ENCODE measurements at places on chromosomes 7 and 10. TPM values are rescaled to one million over a fixed set of nuclear protein-coding genes. Genes with fewer than 3 reads are reported as not detected.
A peak's percentile ranks its signal among the peaks of the same experiment; 100 is the strongest.

The TMEM178B gene
- 0.05 TPM for total RNA-seq

The ST8SIA6 gene
- not detected for total RNA-seq

The CALHM2 gene
- 8.3 TPM for total RNA-seq

The LRRC27 gene
- 1.5 TPM for total RNA-seq

DNA sequence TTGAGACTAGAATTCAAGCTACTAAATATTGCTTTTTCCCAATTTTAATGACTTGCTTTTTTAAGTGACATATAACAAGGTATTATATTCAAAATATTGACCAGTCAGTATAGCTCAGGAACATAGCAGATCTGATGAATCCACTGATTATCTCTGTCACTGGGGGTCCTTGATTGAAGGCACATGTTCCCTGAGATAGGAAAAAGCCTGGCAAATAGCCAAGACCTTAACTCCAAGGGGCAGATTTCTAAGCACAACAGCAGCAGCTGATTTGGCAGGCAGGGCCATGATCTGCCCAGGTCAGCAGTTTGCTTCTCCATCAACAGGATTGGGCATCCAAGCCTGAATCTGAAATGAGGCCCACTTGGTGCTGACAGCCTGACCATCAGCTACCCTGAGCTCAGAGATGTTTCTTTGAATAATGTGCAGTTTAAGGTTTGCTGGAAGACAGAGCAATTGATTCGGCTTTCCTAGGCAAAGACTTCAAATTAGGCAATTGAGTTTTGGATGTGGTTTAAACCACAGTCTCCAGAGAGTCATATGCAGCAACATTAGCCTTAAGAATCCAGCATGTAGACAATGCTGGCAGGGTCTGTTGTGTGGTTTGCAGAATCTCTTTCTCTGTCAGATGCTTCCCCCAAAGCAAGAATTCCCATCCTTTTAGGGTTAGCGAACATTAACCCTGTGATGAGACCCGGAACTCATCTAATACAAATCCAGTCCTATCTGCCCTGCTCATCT lies 352.6 kb downstream of the ADRA2A start:
- no peak overlapping the region for H3K27ac ChIP-seq
- DNase-seq, result no peak
- H3K36me3 ChIP-seq, result no peaks in the 10 kb centered on the region
- no peak overlapping the region for H3K4me3 ChIP-seq
- no peaks in the 10 kb centered on the region for H3K4me1 ChIP-seq

GRCh38 chr10:119538632-119539358 lies 3.7 kb downstream of the RGS10 start:
- peak overlapping the region; percentile 95 for H3K27ac ChIP-seq
- H3K36me3 ChIP-seq, result peaks cover 24% of the 10 kb centered on the region
- peak overlapping the region; percentile 81 for H3K4me3 ChIP-seq
- H3K27me3 ChIP-seq, result no peaks in the 10 kb centered on the region
- peaks cover 64% of the 10 kb centered on the region for H3K4me1 ChIP-seq
- DNase-seq, result peak; percentile 79

- H3K27ac ChIP-seq, result no peak overlapping the region
- H3K4me3 ChIP-seq, result no peak overlapping the region
- H3K27me3 ChIP-seq, result no peaks in the 10 kb centered on the region
- H3K36me3 ChIP-seq, result peaks cover 35% of the 10 kb centered on the region
These were observed 164.4 kb downstream of the SVIL start for GRCh38 chr10:29470355-29470705.

GRCh38 chr10:32217216-32217615 lies 129.7 kb downstream of the EPC1 start:
- H3K27ac ChIP-seq, result no peak overlapping the region
- H3K36me3 ChIP-seq, result peaks cover 2% of the 10 kb centered on the region
- DNase-seq, result no peak
- H3K27me3 ChIP-seq, result peaks cover 6% of the 10 kb centered on the region

GRCh38 chr7:2437537-2438148 lies 34.2 kb downstream of the CHST12 start:
- no peak overlapping the region for H3K4me3 ChIP-seq
- peaks cover 4% of the 10 kb centered on the region for H3K36me3 ChIP-seq
- no peak for DNase-seq
- no peaks in the 10 kb centered on the region for H3K27me3 ChIP-seq

DNA sequence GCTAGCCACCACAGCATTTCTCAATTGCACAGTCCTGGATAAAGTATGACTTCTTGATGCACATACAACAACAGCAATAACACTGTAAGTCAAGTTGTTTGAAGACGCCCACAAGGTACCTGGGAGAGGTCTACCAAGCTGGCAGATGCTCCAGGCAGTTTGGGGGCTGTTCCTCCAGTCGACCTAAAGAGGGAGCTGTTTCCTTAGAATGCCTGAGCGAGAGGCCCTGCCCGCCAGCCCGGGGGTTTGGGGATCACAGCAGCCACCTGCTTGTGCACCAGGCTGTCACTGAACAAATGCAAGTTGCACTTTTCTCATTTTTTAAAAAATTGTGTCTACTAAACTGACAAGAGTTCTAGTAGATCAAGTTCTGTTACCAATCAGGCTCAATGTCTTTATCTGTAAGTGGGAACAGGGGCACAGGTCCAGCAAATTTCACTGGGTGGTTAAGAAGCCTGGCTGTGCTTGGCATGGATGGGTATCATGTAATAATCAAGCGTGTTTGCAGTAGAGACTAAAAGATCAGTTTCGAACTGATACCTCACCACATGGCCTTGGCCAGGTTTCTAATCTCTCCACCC lies 193.8 kb upstream of the ADO start:
- peaks cover 5% of the 10 kb centered on the region for H3K27me3 ChIP-seq
- H3K4me1 ChIP-seq, result peaks cover 31% of the 10 kb centered on the region
- H3K36me3 ChIP-seq, result no peaks in the 10 kb centered on the region
- no peak overlapping the region for H3K4me3 ChIP-seq
- peak; percentile 83 for DNase-seq

All from activated naive CD4-positive, alpha-beta T cell treated with anti-CD3 and anti-CD28 coated beads for 36 hours (primary cell).